ENCODE measurements at places on chromosomes 13 and 19.

DNA sequence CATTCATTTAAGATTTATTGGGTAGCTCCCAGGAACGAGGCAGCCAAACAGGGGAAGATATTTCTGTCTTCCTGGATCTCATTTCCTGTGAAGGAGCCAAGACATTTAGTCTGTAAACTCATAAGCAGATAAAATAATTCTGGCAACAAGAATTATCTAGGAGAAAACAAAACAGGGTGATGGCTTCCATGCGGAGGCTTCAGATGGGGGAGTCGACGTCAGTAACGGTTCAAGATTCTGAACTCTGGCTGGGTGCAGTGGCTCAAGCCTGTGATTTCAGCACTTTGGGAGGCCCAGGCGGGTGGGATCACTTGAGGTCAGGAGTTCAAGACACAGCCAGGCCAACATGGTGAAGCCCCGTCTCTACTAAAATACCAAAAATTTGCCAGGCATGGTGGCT is 1.3 kb downstream of the GNA15 start:
- no peak for DNase-seq

- DNase-seq = no peak
These were observed 353.1 kb downstream of the EFNB2 start for GRCh38 chr13:106182404-106182803.

DNA sequence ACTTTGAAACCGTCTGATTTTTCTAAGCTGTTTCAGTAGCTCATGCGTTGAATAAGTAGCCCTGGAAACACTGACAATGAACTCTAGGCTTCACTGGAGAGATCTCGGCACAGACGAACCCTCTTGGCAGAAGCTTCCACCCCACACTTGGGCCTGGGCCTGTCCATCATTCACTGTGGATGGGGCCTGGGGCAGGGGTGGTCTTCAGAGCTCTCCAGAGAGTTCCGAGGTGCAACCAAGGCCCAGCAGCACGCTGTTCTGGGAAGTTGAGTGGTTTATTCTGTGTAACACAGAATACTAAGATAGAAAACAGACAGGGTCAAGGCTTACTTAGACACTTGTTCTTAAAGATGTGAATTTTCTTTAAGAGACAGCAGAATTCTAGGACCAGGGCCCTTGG is 21.9 kb downstream of the NAXD start:
- DNase-seq = no peak

GRCh38 chr13:49071341-49071937 is 95.7 kb downstream of the FNDC3A start:
- no peak for DNase-seq

DNA sequence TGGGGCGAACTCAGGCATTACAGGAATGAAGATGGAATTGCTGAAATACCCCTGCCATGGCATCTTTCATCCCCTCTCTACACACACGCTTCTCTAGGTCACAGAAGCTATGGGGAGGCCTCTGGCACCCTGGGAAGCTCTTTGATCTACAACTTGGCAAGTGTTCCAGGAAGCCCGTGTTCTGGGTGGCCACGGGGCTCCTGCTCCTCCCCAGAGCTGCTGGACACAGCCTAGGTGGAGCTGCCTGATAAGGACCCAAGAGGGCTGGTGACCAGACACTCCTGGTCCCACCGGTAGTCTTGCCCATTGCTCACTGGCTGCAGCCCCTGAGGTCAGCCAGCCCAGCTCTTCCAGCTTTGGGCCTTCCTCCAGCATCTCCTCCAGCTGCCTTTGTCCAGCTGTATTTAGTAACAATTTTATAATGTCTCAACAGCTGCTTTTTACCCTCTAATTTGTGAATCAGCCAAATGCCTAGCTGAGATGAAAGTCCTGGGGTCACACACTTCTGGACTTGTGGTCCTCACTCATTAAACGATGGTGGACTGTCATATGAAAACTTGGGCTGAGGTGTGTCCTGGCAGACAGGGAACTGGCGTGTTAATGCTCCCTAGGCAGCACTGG is 72.8 kb upstream of the SPATA13 start:
- no peak for DNase-seq

GRCh38 chr13:100245104-100245503 is 156.2 kb downstream of the PCCA start:
- no peak for DNase-seq

GRCh38 chr13:23434491-23434890 is 989 bp upstream of the SACS start:
- DNase-seq = no peak

- no peak for DNase-seq
These were observed 65.6 kb downstream of the SACS start for GRCh38 chr13:23367907-23368306.
